ENCODE measurements at places on chromosomes 11 and 22.

DNA sequence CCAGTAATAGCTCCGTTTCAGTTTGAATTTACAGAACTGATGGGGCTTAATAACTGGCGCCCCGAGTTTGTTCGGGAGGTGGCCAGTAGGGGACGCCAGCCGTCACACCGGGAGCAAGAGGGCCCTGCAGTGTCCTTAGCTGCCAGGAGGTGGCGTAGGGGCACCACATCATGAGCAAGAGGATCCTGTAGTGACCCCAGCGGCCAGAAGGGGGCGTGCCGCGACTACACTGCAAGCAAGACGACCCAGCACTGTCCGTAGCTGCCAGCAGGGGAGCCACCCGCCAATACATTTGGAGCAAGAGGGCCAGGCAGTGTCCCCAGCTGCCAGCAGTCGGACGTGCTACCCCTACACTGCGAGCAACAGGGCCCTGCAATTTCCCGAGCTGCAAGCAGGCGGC lies 663.7 kb upstream of the B3GAT1 start:
- no peak for DNase-seq

- no peak for DNase-seq
These were observed 30.0 kb upstream of the RAB39A start for GRCh38 chr11:107898270-107898669.

- DNase-seq: no peak
These were observed 13.2 kb downstream of the HSD17B12 start for GRCh38 chr11:43693731-43694130.

- DNase-seq: no peak
These were observed 189.8 kb downstream of the KIRREL3 start for GRCh38 chr11:126810776-126811175.

DNA sequence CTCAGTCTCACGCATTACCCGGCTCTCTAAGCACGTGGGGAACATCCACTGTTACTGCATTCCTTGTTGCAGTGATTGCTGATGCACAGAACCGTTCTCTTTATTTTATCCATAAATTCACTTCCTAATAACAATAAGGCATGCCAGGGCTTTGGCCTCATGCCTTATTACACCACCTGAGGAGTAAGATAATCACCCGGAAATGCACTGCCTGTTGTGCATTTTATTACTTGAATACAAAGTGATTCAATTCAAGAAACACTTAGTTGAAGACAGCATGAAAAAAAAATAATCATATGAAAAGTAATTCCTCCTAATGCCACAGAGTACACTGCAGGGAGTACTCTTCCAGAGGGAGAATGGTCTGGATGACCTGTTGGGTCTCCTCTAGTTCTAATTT lies 19.2 kb downstream of the EFCAB6 start:
- DNase-seq: no peak

DNA sequence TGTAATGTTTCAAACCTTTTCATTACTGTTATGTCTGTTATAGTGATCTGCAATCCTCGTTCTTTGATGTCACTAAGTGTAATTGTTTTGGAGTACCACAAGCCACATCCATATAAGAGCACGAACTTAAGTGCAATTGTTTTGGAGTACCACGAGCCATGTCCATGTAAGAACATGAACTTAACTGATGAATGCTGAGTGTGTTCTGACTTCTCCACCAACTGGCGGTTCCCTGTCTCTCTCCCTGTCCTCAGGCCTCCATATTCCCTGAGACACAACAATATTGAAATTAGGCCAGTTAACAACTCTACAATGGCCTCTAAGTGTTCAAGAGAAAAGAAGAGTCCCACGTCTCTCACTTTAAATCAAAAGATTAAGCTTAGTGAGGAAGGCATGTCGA lies 23.5 kb downstream of the TESMIN start:
- no peak for DNase-seq

DNA sequence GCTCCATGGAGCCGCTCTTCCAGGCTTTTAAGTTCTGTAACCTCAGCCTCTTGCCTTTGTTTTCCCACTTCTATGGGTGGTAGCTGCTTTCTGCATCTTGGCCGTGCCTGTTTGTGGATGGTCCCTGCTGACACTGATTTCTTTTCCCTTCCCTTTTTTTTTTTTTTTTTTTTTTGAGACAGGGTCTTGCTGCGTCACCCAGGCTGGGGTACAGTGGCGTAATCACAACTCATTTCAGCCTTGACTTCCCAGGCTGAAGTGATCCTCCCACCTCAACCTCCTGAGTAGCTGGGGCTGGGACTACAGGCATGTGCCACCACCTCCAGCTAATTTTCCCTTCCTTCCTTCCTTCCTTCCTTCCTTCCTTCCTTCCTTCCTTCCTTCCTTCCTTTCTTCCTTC lies 57.7 kb upstream of the EP300 start:
- DNase-seq: no peak

DNA sequence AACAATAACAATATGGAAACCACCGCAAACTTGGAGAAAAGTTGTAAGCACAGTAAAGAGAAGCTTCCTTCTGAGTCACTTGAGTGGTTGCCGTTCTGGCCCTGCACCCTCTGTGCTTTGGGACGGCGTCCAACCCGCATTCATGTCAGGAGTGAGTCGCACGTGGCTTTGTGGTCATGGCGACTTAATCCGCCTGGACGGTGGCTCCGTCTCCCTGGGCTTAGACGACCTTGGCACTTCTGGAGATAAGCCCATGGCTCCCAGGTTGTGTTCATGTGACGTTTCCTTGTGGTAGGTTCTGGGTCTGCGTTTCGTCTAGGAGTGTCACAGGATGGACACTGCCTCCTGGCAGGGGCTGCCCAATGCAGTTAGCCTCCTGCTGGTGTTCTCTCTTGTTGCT lies 40.5 kb downstream of the TPCN2 start:
- no peak for DNase-seq

GRCh38 chr11:47726878-47727514 lies 11.8 kb upstream of the AGBL2 start:
- no peak for DNase-seq

GRCh38 chr22:45878901-45879551 lies 97.9 kb downstream of the WNT7B start:
- DNase-seq: peak; percentile 63

DNA sequence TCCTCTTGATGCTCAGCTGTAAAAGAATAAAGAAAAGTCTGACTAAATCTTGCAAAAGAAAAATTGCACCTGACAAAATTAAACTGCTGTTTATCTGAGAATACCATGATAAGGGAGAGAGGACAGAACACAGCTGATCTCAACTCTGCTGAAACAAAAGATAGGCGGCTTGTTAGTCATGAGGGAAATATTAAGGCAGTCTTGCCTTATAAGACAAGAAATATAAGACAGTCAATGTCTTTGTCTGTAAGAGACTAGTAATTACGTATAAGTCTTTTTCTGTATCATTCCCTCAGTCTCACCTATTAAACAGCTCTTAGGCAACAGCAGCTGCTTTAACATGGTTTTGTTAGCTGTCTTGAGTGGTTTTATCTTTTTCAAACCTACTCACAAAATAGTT lies 296.6 kb downstream of the LUZP2 start:
- DNase-seq: no peak

DNA sequence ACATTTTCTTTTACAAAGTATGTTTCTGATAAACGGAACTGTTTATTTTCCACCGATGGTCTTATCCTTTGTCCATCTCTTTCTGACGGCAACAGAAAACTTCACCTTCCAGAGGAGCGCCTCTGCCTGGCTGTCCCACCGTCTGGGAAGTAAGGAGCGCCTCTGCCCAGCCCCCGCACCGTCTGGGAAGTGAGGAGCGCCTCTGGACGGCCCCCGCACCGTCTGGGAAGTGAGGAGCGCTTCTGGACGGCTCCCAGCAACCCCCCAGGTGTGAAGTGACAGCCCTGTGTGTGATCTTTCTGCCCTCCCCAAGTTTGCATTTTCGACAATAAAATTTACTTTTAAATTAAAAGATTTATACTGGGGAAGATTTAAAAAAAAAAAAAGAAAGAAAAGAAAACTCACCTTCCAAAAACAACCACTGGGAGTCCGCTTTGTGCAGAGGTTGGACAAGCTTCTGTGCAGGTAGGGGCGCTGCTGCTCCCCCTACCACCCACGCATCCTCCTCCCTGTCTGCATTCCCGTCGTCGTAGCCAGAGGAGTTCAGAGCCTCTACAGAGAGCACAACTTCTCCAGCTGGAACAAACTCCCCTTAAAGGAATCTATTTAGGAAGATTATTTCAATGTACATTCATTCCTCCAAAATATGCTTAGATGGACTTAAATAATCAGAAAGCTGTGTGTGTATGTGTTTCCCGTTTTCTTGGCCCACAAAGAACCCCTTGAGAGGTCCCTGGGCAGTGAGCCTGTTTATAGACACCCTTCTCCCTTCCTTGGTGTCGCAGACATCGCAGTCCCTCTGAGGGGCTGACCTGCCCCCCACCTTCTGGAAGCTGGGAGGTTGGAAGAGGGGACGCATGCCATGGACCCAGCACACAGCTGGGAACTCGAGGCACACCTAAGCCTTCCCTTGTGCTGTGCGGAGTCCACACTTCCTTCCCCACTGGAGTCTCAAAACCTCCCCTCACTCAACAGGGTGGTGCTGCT lies 849 bp upstream of the APOBEC3B start:
- DNase-seq: peak; percentile 39

DNA sequence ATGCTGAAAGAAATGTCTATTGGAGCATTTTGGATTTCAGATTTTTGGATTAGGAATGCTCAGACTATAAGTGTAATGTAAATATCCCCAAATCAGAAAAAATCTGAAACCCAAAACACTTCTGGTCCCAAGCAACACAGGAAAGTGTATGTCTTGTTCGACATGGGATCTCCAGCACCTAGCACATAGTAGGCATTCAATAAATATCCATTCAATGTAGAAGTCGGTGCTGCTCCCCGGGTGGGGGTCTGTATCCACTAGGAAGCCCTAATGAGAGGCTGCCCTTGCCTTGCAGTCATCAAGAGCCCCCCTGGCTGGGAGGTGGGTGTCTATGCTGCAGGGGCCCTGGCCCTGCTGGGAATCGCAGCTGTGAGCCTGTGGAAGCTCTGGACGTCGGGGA lies 11.4 kb downstream of the SYT12 start:
- no peak for DNase-seq

GRCh38 chr11:33857933-33858371 lies 33.9 kb downstream of the LMO2 start:
- DNase-seq: peak; percentile 82

- no peak for DNase-seq
These were observed 316.3 kb upstream of the LARGE1 start for GRCh38 chr22:34236527-34236926.

GRCh38 chr22:29156507-29156906 lies 49.2 kb upstream of the EMID1 start:
- no peak for DNase-seq

GRCh38 chr22:32628628-32629572 lies 154.3 kb downstream of the FBXO7 start:
- no peak for DNase-seq

DNA sequence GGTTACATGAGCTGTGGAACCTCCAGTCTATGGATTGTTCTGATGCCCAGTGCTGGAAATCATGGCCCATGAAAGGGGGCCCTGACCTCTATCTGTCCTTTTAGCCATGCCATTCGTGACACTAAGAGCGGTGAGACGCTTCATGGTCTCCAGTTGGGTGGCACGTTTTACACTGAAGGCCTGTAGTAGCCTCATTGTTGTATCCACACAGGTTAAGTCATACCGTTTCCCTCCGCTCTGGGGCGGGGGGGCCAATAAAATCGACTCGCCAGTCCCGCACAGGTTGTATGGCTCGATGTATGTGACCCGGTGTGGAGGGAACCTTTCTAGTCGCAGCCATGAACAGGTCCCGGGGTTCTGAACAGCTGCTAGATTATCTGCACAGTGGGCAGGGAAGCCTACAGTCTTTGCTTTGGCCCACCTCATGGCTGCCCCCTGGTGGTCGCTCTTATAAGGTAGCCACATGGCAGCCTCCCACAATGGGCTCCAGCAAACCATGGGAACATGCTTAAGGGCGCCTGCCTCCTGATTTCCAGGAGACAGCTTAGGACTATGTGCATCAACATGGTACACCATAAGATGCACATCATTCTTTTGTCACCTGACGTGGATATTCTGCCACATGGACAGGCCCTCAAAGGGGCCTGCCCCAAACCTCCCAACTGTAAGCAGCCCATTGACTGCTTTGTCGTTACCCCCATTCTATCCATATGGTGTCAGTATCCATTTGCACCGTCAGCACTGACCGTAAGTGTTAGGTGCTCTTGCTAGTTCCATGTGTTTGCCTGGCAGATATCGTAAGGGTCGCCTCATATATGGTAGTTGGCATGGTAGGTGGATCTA lies 19.7 kb upstream of the APOL3 start:
- peak; percentile 57 for DNase-seq

DNA sequence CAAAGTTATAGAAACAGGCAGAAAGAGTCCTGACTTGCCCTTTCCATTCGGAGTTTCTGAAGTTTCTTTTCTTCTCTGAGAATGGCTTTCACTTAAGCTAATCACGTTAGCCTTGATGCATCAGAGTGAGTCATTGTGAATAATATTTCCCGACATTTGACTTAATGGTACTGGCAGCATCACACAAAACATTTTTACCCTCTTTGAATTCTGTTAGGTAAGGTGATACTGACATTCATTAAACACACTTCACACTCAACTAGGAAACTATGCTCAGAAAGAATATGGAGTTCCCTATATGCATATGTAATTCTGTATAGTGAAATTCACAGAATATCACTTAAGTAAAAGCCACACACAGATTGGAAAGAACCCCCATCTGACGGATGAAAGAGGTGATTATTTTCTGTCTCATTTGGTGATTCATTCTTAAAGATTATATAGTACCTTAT lies 120.8 kb upstream of the ARHGAP20 start:
- no peak for DNase-seq

DNA sequence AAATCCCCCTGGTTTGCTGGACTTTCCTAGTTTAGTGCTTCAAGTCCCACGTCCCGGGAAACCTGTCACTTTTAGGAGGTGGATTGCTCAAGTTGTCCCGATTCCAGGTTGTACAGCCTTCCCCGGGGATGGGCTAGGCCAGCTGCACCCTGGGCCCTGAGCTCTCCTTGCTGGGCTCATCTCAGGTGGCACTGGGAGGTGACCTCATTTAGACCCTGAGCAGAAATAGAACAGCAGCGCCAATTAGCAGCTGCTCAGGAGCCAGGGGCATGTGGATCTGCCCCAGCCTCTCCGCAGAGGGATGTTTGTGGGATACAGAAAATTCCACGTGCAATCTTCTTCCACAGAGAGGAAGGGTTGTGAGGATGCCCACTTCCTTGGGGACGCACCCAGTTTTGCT lies 9.6 kb upstream of the CERK start:
- no peak for DNase-seq

GRCh38 chr11:47186076-47186699 lies at the start of gene PACSIN3:
Gene PACSIN3 (minus strand): TSS chr11:47186434. CDS start chr11:47182727, 3,707 bp downstream.
- peak; percentile 70 for DNase-seq

DNA sequence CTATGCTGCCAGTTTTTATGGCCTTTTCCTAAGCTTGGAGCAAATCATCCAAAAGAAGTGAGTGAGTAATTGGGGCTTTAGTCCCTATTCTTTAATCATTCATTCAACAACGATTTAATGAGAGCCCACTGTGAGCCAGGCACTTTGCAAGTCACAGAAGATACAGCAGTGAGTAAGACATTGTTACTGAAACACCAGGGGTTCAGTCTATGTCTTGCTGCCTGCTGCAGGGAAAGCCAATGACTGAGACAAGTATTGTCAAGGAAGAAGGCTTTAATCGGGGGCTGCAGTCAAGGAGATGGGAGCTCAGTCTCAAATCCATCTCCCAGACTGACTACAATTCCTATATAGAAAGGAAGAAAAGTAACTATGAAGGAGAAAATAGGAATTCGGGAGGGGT lies 228.3 kb downstream of the FAM181B start:
- DNase-seq: no peak

- DNase-seq: no peak
These were observed 176.1 kb downstream of the DBX1 start for GRCh38 chr11:19984048-19984742.

All from retina (tissue), 1 donor.